ENCODE measurements at places on chromosomes 4 and X.

- no peak for DNase-seq
Measured at GRCh38 chr4:157819693-157820464, 352.9 kb downstream of the GASK1B start.

DNA sequence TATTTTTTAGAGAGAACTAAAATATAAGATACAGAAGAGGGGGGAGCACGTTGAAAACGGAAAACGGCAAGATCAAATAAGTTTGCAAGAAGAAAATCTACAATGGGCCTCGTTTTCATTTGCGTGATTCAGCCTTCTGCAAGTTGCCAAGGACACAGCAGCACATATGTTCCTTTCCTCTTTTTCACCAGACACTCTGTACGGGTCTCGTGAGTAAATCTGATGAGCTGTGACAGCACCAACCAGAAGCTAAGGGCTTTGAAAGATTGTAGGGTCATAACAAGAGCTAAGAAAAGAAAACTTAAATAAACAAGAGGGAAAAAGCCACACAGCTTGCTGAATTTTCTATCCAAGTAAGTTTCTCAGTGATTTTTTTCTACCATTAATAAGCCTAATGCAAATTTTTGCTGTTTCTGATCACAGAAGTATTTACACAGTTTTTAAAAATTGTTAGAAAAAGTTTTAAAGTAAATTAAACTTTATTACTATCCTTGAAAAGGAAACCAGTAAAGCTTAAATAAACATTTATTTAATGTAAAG lies 63.4 kb downstream of the SCML2 start:
- peak; percentile 40 for DNase-seq

DNA sequence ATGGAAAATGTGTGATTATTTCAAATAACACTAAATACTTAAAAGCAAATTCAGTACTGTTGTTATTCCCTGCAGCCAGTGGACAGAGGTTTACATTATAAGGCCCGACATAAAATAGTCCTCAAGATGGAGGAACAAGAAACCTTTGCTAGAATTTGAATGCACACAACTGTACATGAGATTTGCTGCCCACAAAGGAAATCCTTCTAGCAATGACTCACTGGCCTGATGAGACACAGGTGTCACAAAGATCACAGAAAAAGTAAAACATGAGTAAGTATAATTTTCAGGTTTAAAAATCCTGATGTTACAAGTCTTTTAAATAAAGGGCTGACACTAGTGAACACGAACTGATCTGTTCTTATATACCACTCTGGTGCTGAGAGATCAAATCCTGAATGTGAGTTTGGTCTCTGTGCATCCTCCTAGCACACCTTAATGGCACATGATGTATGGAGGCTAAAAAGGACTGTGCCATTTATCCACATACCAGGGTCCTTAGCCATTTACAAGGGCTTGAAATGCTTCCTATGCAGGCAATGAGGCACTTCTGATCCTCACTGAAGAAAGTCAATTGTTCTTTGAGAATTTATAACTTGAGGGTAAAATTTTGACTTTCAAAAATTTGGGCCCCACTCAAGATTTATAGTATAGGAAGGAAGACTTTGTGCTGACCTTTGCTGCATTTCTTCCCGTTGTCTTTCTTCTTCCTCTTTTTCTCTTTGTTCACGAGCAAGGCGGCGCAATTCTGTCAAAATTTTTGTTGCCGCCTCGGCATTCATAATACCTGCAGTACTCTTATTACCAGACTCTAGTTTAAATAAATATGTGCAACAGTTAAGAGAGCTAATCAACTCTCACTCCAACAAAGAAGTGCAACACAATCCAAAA lies 23.0 kb downstream of the MAP7D3 start:
- no peak for DNase-seq

DNA sequence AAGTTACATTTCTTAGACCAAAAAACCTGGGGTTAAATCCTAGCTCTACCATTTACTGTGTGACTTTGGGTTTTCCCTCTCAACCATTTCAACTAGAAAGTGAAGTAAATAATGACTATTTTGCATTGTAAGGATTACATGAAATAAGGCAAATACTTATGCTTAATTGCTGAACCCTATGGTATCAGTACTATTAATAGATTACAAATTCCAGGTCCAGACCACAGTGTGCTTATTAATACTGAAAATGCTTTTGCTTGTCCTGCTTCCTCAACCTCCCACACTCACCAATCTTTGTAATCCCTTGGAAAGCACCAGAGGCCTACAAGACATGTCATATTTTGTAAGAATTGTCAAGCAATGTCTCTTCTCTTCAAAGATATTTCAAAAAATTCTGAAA lies 456.5 kb downstream of the SPOCK3 start:
- no peak for DNase-seq

DNA sequence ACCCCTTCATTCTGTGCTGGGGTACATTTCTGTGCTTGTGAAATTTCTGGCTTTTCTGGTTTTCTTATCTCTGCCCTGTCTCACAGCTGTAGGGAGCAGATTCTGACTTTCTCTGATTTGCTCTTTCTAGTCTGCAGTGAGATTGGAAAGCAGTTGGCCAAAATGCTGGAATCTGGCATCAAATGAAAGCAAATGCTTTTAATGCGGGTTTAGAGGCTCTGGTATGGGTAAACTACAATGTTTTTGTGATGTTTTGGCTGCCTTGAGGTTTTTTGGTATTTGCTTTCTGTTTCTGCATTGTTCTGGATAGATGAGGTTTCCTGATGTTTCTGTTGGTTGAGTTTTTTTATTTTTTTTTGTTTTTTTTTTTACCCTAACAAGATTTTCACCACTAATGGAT lies 23.8 kb downstream of the SMIM20 start:
- peak; percentile 60 for DNase-seq

GRCh38 chr4:176492646-176493302 lies 173.0 kb downstream of the SPCS3 start:
- no peak for DNase-seq

- DNase-seq: peak; percentile 65
Measured at GRCh38 chr4:113828702-113829101, 67.2 kb upstream of the CAMK2D start.

- DNase-seq: no peak
Measured at GRCh38 chr4:176320976-176321361, 1.2 kb downstream of the SPCS3 start.

- no peak for DNase-seq
Measured at GRCh38 chrX:46328133-46328532, 217.1 kb downstream of the ZNF674 start.

GRCh38 chrX:11558972-11559371 lies 106.7 kb downstream of the ARHGAP6 start:
- DNase-seq: no peak

DNA sequence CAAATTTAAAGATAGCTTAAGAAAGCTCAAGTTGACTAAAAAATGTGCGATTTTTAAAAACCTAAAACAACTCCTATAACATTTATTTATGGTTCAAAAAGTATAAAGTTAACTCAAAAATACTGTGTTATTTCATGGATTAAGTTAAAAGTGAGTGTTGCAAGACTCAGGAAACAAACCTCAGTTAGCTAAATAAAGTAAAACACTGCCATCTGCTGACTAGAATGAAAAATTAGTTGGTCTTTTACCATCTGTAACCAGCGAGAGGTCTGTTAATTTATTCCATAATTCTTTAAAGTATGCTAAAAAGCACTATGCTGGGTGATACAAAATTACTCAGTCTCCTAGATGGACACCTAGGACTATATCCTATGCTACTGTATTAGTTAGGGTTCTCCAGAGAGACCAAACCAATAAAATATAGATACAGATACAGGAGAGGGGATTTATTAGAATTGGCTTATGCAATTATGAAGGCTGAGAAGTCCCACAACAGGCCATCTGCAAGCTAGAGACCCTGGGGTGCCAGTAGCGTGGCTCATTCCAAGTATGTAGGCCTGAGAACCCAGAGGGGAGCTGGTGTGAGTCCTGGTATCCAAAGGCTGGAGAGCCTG lies 4.9 kb upstream of the WDFY3 start:
- DNase-seq: peak; percentile 57

DNA sequence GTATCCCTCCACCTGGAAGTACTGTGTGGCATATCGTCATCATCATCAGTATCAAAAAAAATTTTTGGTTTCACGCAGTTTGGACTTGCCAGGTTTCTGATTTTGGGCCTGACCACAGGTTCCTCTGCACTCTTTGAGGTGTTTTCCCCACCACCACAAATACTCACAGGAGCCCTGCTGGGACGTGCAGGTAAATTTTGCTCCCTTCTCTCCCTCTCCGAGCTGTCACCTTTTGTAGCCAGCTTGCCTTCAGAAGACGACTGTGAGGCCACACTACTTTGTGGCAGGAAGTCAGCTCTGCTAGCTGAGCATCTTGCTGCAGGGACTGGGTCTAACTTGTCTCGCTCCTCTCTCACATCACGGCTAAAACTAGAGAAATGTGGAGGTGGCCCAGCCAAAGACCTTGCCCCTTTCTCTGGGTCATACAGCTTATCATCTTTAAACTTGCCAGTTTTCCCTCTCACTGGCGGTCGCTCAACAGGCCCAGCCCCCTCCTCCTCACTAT lies 2.8 kb downstream of the PJA1 start:
- no peak for DNase-seq
